ENCODE measurements at places on chromosomes 4 and X.

DNA sequence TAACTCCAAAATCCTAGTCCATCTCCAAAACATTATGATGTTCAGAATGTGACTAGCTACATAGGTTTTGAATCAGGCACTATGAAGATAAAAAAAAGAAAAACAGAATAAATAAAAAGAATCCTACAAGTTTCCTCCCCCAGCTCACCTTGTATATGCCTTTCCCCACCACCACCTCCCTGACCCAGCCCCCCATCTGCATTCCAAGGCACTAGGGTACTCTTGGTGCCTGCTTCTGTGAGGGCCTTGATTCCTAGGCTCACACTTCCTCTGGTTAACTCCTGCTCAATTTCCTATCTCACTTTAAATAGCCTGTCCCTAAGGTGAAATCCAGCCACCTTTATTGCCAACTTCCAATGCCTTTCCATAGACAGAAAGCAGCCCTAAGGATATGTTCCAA is 178.7 kb upstream of the ATOH1 start:
- no peak for DNase-seq

GRCh38 chr4:141174457-141174856 is 41.2 kb upstream of the RNF150 start:
- DNase-seq, result no peak

DNA sequence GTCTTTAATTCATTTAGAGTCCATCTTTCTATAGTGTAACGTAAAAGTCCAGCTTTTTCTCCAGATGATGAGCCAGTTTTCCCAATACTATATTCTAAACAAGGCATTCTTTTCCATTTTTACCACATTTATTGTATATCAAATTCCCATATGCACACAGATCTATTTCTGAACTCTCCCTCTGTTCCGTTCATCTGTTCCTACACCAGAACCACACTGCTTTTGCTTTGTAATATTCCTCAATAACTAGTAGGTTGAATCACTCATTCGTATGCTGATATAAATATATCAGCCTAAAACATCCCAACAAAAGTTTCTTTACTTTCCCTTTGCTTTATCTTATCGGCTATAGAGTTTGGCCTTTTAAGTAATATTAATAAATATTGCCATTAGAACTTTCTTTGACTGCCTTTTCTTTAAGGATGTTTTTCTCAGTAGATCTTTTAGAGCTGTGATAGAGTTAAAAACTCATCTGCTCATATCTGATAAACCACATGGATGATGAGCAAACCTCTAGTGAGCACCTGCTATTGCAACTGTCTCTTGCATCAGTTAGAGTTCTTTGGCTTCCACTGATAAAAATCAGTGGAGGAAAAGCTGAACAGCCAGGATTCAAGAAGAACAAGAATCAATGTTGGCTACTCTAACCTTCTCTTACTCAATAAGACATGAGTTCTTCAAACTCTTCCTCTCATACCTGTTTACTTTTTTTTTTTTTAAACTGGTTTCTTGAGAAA is 13.1 kb upstream of the RPL34 start:
- no peak for DNase-seq

GRCh38 chr4:174352061-174352819 is 68.5 kb downstream of the CEP44 start:
- DNase-seq, result no peak

DNA sequence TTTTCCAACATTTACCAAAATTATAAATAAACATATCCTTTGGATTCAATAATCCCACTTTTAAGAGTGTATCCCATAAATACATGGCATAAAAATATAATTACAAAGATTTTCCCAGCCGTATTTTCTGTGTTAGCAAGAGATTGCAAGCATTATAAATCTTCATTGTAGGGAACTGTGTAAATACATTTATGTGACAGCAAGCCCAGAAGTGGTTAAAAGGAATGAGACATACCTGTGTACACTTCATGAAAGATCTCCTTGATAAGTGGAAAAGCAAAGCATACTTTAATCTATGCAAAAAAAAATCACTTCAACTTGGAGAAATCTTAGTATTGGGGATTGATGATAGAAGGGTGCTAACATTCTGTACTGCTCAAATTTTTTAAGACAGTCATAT is 173.1 kb downstream of the GASK1B start:
- DNase-seq, result no peak

- DNase-seq, result no peak
These were observed 1162.8 kb upstream of the PRKX start for GRCh38 chrX:4876268-4876667.

- peak; percentile 0 for DNase-seq
These were observed 132.4 kb downstream of the MAGEC1 start for GRCh38 chrX:142036116-142036515.

DNA sequence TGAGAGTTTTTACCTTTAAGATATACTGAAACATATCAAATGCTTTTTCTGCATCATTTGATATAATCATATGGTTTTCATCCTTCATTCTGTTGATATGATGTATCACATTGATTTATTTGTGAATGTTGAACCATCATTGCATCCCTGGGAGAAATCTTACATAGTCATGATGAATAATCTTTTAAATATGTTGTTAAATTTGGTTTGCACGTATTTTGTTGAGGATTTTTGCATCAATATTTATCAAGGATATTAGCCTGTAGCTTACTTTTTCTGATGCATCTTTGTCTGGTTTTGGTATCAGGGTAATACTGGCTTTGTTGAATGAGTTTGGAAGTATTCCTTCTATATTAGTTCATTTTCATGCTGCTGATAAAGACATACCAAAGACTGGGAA is 541.4 kb downstream of the TLL1 start:
- no peak for DNase-seq

- DNase-seq, result no peak
These were observed 107.6 kb upstream of the C1QTNF7 start for GRCh38 chr4:15320121-15320678.

DNA sequence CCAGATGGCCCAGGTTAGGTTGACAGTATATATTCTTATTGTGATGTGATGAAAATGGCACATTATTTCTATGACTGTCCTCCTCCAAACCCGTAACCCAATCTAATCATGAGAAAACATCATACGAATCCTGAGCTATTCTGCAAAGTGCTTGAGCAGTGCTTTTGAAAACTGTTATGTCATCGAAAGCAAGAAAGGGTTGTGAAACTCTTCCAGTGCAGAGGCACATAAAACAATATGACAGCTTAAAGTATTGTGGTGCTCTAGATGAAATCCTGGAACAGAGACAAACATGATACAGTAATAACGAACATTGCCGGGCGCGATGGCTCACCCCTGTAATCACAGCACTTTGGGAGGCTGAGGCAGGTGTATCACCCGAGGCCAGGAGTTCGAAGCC is 1648.0 kb downstream of the STIM2 start:
- DNase-seq, result no peak

DNA sequence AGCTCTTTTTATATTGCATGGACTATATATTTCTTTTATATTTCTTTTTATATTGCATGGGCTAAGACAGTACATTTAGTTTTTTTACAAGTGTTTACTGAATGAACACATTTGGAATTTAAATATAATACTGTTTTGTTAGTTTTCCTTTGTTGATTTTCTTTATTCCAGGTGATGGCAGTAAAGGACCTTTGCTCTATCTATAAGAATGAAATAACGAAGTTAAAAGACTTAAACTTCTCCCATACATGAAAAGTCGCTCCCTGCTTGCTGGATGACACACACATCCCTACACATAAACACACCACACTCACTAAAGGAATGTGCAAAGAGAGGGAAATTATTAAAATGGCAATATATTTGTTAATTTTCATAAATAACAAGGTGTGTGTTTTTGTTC is 102.5 kb upstream of the ANXA10 start:
- no peak for DNase-seq

DNA sequence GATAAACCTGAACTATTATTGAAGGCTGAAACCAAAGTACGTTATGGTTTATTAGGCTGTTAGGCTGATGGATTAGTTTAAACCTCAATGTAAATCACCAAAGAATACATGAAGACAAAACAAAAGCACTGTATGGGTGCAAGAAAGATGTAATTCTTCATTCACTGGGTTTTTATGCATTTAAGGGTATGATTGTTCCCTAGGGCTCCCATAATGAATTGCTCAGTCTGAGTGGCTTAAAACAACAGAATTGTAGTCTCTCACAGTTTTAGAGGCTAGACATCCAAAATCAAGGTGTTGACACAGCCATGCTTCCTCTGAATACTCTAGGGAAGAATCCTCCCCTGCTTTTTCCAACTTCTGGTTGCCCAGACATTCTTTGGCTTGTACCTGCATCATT is 222.8 kb downstream of the TENM3 start:
- no peak for DNase-seq

DNA sequence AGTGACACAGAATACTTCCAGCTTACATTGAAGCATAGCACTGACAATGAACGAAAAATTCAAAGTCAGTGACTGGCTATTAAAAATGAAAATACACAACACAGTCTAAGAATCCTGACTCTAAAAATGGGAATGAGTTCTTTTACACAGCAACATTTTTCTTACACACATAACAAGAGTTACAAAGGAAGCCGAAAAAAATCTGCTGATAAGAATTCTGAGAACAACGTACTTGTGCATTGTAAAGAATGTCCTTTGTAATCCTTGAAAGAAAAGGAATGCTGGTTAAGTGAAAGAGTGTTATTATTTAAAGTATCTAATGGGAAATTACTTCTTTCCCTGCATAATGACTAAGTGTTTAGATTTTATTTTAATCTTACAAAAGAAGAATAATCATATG is 199.4 kb downstream of the PRDM5 start:
- DNase-seq, result peak; percentile 51

GRCh38 chr4:133452678-133453077 is 303.6 kb downstream of the PCDH10 start:
- peak; percentile 41 for DNase-seq

GRCh38 chr4:138650929-138651448 is 364.6 kb upstream of the NOCT start:
- no peak for DNase-seq

GRCh38 chr4:81142744-81143143 is 72.3 kb downstream of the PRKG2 start:
- DNase-seq, result no peak

DNA sequence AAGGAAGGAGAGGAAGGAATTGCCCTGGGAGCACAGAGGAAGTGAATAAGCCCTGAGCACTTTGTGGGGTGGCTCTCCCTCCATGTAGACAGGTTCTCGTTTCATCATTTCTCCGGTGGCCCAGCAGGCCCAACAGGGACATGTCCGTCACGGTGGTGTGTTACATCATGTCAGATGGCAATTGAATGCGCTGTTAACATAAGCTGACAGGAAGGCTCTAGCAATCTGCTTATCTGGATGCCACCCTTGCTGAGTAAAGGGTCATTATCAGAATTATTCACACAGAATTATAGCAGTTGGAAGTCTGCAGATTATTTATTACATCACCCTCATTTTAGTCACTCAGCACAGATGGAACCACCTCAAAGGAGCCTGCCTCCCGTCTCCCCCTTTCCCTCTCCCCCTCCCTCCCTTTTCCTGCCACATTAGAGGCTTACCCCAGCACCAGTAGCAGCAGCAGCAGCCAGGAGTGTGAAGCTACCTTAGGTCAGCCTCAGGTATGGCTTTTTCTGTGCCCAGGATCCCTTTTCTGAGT is 124.3 kb upstream of the TRIM2 start:
- DNase-seq, result no peak

DNA sequence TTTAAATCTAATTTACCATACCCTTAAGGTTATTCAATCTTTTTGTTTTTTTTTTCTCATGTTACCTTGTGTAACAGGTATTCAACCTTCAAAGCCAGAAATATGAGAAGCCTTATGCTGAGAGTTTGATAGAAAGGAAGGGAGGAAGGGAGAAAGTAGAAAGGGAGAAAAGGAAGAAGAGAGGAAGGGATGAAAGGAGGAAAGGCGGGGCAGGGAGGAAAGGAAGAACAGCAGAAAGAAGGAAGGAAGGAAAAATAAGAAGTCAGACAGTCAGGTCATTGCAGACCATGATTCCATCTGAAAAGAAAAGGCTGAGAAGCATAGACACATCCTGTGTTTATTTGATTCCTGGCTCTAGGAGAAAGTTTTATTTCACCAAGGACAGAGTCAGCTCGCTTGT is 30.9 kb downstream of the RTL9 start:
- DNase-seq, result no peak
